ENCODE measurements at places on chromosomes 13 and 19.

DNA sequence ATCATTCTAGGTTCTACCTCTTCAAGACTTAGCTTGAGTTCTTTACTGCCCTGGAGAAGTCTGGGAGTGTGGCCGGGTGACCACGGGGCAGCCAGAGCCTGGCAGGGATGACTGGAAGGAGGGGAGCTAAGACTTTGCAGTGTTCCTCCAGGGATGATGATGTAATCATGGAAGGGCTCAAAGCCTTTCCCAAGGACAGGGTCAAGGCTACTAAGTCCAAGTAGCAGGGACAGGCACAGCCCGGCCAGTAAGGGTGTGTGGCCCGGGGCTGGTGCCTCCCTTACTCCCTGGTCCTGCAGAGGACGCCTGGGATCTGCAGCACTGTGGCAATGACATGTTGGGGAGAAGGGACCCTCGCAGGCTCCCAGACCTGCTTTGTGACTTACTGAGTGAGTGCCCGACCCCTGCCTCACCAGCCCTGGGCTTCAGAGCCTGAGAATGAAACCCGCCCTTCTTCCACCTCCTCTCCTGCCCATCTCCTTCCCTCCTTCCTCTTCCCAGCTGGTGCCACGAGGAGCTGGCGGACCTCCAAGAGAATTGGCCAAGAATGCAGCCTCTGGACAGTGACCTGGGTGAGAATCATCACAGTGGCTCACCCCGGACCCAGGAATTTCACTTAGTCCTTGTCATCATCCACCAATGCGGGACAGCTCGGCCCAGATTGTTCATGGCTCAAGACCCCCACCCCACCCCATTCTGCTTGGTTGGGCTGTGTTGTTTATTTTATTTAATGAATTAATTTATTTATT lies 15.6 kb upstream of the FBXO17 start:
- DNase-seq = no peak

DNA sequence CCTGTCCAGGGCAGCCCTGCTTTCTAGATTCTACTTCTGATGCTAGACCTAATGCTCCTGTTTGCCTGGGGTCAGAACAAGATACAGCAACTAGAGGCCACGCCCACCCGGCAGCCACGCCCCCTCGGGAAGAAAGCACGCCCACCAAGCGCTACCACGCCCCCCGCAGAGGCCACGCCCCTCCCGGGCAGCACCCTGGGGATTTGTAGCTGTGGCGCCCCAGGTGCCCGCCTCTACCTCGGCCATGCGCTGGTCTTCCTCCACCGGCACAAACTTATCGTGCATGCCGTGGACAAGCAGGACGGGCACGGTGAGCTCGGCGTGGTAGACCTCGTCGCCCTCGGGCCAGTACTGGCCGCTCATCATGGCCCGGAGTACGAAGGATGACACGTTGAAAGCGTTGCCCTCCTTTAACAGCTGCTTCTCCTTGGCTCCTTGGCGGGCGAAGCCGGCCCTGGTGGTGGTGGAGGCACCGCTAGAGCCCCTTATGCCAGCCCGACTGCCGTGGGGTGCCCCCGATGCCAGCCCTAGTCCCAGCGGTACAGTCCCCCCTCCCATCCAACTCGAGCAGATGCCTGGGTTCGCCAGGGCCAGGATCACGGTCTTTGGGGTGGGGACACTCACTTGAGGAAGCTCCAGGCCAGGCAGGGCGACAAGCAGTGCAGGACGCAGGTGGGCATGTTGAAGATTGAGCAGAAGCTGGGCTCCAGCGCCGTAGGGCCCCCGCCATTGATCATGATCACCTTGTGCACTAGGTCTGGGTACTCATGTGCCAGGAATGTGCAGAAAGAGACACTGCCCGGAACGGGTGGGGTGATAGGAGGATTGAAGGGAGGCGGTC lies 9.0 kb downstream of the ABHD8 start:
- DNase-seq = peak; percentile 94

DNA sequence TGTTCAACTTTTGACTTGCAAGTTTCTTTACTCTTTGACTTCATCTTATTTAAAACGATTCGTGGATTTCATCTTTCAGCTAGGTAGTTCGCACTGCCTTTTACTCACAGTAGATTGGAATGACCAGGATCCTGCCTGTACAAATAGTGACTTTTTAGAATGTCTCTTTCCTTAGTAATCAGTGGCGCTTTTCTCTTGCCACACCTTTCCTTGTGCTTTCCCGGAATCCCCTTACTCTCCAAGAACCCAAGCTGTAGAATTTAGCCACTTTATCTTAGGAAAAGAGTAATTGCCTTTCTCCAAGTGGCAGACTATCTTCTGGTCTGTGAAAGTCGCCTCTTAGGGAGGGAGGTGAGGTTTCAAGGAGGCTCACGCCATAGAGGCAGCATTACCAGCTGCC lies 123.4 kb downstream of the LMO7 start:
- no peak for DNase-seq

DNA sequence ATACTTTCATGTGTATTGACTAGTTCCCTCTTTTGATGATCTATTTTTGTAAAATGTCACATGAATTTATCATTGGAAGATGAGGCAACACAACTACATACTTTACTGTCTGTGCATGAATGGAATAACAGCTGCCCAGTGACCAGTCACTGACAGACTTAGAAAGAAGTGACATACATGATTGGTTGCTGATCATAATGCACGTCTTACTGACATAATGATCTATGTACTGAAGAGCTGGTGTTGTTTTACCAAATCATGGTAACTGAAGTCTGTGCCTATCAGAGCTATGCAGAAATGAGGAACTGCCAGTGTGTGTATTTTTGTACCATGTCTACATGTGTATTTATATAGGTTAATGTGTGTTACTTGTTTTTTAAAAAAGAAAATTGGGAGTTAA lies 26.5 kb downstream of the GPR18 start:
- no peak for DNase-seq

- DNase-seq = no peak
These were observed 3.8 kb downstream of the ZNF490 start for GRCh38 chr19:12606796-12607195.

DNA sequence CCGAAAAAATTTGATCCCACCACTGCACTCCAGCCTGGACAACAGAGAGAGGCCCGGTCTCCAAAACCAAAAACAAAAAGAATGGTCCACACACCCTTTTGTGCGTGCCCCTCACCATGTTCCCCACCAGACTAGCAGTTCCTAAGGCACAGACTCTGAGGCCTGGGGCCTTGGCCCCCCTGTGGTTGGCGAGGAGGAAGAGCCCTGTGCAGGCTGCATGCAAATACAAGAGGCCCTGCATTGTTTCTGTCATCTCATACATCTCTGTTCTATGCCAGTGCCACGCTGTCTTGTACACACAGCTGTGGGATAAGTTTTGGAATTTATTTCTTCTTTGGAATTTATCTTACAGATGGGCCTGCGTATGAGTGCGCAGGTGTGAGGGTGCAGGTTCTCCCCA lies 4.7 kb upstream of the YJEFN3 start:
- DNase-seq = no peak

DNA sequence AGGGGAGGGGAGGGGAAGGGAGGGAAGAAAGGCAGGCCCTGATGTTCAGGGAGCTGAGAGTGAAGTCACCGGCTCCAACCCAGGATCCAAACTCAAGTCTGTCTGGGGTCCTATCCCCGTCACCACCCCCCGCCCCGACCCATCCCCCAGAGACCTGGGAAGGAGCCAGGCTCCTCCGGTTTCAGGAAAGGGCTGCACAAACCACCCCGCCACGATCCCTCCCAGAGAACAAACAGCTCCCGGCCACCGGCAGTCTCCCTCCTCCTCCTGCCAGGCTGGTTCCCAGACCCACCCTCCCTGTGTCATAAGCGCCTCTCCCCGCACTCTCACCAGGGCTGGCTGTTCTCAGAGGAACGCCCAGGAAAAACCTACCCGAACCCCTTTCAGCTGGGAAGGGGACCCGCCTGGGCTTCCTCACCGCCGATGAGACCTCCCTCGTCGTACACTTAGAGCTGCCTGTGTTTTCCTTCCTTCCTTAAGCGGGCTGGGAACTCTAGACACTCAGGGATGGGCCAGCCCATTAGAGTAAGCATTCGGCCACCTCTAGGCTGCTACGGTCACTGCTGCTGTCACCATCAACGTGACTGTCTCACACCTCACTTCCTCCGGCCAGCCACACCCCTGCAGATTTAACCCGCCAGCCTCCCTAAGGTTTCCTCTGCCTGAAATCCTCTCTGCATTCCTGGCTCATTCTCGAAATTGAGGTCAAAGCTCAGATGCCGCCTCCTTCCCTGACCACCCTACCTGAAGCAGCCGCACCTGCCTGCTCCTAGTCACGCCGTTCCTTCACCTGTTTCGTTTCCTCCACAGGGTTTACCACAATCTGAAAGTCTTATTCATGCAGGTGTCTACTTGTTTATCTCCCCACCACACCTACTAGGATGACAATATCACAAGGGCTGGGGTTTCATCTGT lies 6.3 kb upstream of the RDH13 start:
- peak; percentile 79 for DNase-seq

- no peak for DNase-seq
These were observed 20.1 kb downstream of the PCCA start for GRCh38 chr13:100108913-100109507.

- no peak for DNase-seq
These were observed 757.1 kb downstream of the LIG4 start for GRCh38 chr13:107458269-107458668.

GRCh38 chr13:107548338-107548737 lies 667.0 kb downstream of the LIG4 start:
- DNase-seq = no peak

GRCh38 chr19:48194041-48194843 lies 23.8 kb downstream of the ZSWIM9 start:
- peak; percentile 30 for DNase-seq

DNA sequence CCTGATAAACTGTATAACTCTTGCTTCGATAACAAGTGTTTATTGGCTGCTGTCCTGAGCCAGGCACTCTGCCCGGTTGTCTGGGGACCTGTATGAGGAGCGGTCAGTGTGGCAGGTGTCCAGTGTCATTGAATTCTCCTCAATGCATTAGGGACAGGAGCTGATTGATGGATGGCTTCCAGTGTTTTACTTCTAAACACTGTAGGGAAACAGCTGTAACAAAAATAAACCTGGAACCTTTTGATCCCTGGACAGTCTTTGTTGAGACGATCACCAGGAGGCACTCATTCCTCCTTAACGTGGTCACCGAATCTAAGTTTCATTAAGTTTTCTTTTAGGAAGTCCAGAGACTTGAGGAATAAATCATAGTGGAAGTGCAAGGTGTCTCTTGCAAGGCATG lies 17.9 kb downstream of the UBAC2 start:
- peak; percentile 57 for DNase-seq

GRCh38 chr19:33085570-33086128 lies 4.7 kb downstream of the GPATCH1 start:
- no peak for DNase-seq

DNA sequence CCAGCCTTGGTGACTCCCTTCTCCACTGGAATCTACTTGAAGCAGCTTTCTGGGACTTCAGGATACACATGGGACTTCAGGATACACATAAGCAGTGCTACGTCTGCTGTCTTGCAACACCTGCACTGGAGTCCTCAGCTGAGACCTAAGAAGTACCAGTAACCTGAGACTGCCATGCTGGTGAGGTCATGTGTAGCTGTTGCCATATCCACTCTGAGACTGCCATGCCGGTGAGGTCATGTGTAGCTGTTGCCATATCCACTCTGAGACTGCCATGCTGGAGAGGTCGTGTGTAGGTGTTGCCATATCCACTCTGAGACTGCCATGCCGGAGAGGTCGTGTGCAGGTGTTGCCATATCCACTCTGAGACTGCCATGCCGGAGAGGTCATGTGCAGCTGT lies 937.9 kb downstream of the EFNB2 start:
- DNase-seq = no peak

DNA sequence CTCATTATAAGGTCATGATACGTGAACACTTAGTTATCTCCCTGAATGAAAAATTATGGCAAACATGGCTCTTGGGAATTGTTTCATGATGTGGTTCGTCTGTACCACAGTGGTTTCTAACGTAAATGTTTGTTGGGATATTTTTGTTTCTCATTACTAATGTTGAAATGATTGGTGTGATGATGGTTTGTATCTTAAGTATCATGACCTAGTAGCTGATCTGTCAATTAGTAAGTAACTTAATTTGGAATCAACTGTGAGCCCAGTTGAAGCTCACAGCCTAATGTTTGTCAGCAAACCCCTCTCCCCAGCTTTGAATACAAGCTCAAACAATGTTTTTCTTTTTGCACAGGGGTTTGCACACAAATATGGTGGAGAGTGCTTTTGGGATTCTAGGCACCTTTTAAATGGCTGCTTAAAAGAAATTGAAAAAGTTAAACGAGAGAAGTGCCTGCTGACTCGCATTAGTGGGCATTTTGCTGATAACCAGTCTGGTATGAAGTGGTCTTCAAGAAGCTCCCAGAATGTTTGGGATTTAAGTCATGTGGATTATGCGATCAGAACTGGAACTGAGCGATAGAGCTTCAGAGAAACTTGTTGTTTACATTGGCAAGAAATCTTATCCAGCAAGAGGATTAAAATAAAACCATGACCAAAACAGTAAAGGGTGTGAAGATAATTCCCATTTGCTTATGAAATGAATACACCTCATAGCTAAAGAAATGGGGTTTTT lies 68.2 kb downstream of the LMO7 start:
- no peak for DNase-seq

DNA sequence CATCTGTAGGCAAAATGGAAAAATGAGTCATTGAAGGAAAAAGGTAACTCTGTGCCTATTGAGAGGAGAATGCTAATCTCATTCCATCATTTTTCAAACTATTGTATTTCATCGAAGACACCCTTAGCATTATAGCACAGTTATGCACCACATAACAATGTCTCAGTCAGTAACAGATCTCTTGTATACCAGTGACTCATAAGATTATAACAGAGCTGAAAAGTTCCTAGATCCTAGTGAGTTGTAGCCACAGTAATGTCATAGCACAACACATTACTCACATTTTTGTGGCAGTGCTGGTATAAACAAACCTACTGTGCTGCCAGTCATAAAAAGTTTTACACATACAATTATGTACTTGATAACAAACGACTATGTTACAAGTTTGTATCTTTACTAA lies 1077.6 kb downstream of the DIAPH3 start:
- DNase-seq = no peak

GRCh38 chr13:108816375-108816774 lies 187.0 kb downstream of the MYO16 start:
- DNase-seq = no peak

- no peak for DNase-seq
These were observed 16.7 kb upstream of the SPART start for GRCh38 chr13:36362914-36363313.

GRCh38 chr13:24166561-24166960 lies 6.0 kb downstream of the SPATA13 start:
- DNase-seq = no peak

- DNase-seq = no peak
These were observed 27.3 kb downstream of the EPSTI1 start for GRCh38 chr13:42964761-42965161.

- no peak for DNase-seq
These were observed 246.6 kb upstream of the MAB21L1 start for GRCh38 chr13:35723053-35723461.

DNA sequence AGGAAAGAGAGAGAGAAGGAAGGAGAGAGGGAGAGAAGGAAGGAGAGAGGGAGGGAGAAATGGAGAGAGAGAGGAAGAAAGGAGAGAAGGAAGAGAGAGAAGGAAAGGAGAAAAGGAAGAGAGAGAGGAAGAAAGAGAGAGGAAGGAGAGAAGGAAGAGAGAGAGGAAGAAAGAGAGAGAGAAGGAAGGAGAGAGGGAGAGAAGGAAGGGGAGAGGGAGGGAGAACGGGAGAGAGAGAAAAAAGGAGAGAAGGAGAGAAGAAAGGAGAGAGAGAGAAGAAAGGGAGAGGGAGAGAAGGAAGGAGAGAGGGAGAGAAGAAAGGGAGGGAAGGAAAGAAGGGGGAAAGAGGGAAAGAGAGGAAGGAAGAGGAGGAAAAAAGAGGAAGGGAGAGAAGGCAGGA lies 1070.7 kb downstream of the UQCRFS1 start:
- DNase-seq = no peak

Data from ELF-1 (cell line).